Breast epithelium (tissue), 4 donors: ENCODE measurements at places on chromosomes 1 and 21. TPM values are rescaled to one million over a fixed set of nuclear protein-coding genes. Genes with fewer than 3 reads are reported as not detected.

NEK2 gene
- 1.8 TPM for total RNA-seq

DNA sequence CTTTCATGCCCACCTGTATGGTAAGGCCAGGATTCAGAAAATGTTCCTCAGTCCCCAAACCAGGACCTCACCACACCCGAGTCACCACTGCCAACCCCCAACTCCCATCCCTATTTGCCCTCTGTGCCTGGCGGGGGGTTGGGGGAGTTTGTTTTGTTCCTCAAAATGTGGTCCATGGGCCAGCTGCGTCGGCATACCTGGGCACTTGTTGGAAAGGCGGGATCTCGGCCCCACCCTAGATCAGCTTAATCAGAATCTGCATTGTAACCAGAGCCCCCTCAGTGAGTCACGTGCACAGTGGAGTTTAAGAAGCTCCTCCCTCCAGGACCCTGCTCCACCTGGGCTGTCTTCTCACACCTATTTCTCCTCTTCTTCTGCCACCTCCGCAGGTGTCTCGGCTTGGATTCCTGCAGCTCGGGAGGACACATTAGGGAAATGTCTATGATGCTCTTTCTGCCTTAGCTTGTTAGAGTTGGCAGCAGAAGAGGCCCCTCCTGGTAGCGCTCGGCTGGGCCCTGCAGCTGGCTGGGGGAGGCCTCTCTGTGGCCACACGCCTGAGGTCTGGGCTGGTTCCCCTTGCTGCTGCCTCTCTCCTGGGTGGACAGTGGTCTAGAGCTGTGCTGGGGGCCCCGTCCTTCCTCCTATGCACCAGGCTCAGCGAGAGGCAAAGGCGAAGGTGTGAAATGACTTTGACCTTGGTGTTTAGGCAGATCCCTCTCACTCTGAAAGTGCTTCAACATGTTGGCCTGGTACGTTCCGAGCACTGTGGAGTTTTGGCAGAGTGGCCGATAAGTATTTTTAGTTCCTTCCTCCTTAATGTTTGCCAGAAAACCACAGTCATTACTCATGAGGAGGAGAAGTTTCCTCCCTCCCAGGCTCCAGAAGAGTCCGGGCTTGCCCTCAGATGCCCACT, 41.8 kb upstream of the CAMTA1 start:
- DNase-seq: peak; percentile 47

- DNase-seq: no peak
Measured at GRCh38 chr1:230707732-230708630, 5.9 kb downstream of the AGT start.

GRCh38 chr21:41831866-41832595, 47.1 kb downstream of the PRDM15 start:
- DNase-seq: no peak

GRCh38 chr1:88519156-88519555, 164.9 kb upstream of the PKN2 start:
- no peak for DNase-seq

- DNase-seq: no peak
Measured at GRCh38 chr1:33072707-33073106, 8.2 kb upstream of the AZIN2 start.

TCHHL1 gene
- total RNA-seq: not detected

- no peak for DNase-seq
Measured at GRCh38 chr1:246775531-246776385, 51.5 kb downstream of the SCCPDH start.

MAP3K7CL gene
- 7.5 TPM for total RNA-seq

GRCh38 chr1:206041640-206042039, 11.3 kb upstream of the RHEX start:
- no peak for DNase-seq
